ENCODE measurements at places on chromosomes 4 and X.

DNA sequence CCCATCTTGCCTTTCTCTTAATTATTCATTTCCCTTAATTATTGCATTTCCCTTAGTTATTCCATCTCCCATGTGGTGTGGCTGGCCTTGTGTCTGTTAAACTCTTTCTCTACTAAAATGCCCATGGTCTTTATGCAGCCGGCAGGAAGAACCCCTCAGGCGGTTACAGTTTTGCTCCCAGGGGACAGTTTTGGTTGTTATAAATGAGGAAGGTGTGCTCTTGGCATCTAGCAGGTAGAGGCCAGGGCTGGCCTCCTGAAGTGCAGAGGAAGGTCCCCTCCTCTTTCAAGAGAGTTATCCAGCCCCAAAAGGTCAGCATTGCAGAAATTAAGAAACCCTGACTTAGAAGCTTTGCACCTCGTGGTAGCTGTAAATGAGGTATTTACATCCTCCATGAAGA, 18.0 kb downstream of the TBL1X start:
- no peak for DNase-seq

DNA sequence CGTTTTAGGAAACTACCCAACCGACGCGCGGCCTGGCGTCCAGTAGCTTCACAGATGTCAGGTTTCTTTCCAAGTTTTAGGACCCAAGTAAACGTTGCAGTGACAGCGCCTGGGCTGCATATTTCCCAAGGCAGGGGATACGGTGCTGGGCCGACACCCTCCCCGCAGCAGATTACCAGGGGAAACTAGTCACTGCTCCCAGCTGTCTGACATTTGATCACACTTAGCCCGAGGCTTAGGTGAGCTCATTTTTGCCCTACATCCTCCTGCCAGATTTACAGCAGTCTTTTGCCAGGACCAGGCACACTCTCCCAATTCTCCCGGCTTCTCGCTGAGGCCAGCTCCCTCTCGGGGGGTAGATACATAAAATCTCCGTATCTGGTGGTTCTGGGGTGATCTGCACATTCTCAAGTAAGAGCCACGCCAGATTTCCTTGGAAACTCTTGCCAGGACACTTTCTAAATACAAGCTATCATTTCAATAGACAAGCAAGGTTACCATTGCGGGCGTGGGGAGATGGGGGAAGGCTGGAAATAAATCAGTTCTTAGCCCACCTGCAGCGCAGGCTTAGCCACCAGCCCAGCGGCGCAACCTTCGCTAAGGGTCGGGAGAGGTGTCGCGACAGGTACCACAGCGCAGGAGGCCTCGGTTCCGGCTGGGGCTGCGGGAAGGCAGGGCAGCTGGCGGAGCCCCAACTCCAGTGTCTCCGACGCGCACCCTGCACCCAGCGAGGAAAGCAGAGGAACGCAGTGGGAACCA, 2.5 kb upstream of the SOX3 start:
- DNase-seq = no peak

- DNase-seq = no peak
Observed at GRCh38 chr4:136557396-136557795, 974.9 kb downstream of the PCDH18 start.

- no peak for DNase-seq
Observed at GRCh38 chr4:35163168-35163567, 1081.1 kb downstream of the ARAP2 start.

- no peak for DNase-seq
Observed at GRCh38 chrX:2457289-2458133, 43.3 kb downstream of the DHRSX start.

DNA sequence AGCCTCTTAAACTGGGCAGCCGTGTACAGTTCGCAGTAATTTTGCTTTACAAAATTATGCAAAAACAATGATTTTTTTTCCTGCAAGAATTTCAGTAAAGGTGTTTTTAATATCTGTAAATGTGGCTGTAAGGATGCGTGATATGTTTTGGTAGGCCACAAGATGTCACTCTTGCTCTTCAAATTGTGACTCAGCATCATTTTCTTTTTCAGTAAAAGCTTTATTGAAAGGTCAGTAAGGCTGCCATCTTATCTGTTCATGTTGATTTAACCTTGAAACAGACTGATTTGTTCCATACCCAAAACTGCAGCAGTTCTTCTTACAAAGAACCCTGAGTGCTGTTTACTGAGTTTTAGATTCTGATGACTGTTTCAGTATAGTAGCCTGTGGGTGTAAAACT, 39.9 kb downstream of the TXLNG start:
- DNase-seq = no peak

- DNase-seq = no peak
Observed at GRCh38 chrX:154082396-154083125, 15.0 kb downstream of the MECP2 start.

DNA sequence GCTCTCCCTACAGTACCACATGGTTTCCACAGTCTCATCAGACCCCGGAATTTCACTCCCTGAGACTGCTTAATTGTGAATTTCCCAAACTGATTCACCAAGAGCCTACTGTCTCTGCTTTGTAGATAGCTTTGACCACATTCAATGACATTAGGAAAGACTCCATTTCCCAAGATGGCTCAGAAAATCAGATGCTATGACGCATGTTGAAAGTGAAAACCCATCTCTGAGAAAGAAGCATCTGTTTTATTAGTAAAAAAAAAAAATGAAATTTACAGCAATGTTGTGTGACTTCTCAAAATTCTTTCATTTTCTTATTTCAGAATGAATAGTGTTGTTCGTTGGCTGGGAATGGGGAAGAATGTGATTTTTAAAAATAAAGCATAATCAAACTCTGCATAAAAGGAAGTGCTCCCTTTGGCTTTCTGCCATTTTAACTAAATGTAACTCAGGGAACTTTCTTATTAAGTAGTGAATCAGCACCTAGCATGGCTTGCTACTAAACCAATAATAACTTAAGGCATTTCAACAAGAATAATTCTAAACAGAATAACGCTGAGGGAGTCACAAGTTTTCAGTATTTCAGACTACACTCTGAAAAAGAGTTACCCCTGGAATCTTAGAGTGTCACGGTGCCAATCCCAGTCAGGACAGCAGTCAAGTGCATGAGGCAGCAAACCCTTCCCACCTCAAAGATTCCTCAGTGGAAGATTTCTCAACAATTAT, 97.4 kb upstream of the MYOZ2 start:
- DNase-seq = no peak

DNA sequence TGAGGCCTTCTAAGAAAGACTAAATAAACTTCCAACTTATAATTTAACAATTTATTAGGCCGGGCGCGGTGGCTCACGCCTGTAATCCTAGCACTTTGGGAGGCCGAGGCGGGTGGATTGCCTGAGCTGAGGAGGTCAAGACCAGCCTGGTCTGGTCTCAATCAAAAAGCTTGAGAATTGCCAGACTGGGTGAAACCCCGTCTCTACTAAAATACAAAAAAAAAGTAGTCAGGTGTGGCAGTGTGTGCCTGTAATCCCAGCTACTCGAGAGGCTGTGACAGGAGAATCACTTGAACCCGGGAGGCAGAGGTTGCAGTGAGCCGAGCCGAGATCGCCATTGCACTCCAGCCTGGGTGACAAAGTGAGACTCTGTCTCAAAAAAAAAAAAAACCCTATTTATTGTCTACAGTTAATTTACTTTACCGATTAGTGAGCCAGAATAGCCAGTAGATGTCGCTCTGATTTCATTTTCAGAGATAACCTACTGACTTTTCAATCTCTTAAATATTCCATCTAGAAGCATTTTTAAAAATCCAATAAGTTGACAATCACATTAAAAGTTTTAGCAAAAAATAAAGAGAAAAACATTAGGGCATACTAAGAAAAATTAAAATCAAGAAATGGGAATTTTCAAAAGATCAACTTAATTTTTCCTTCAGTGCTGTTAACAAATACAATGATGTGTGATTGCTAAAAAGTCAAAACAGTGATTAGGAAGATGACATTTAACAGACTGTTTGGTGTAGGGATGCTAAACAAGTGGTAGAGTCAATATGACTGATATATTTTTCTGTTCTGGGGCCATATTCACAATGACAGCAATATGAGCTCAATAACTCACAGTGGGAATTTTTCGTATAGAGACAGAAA, 4.3 kb upstream of the SHROOM3 start:
- DNase-seq = no peak

GRCh38 chrX:723781-724180, 93.2 kb downstream of the SHOX start:
- DNase-seq = no peak

GRCh38 chr4:113823291-113823659, 61.7 kb upstream of the CAMK2D start:
- DNase-seq = no peak

DNA sequence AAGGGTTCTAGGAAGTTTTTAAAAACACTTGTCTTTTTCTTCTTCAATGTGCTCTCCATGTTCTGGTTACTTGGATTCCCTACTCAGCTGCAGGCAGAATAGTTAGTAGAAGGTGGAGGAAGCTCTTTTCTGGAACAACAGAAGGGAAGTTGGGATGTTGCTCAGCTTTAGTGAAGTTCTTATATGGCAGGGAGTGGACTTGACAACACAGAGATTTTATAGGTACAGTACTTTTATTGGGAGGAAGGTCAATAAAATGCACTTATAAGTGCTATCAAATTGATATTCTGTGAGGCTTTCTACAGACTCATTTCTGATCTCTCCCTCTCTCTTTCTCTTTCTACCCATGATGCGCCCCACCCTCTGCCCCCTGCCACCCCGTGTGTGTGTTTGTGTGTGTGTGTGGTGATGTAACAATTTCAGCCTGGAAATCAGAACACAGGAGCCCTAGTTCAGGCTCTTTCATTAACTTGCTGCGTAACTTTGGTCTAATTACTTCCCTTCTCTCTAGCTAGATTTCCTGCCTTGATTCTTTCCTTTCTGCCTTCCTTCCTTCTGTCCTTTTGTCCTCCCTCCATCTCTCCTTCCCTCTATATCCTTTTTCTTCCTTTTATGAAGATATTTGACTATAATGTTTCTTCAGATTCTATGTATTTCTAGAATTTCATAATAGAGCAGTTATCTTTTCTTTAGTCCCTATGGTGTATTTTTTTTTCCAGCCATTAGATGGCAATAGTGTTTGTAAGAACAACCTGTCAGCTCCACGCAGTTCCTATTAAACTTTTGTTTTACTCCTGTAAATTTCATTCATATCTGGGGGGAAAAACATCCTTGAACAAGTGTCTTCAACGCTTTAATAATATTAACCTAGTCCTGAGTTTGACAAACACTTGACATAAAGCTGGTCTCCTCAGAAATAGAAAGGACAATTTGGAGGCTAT, 37.1 kb downstream of the HEPH start:
- DNase-seq = no peak

- DNase-seq = no peak
Observed at GRCh38 chr4:140092094-140092851, 61.7 kb downstream of the MAML3 start.

- DNase-seq = no peak
Observed at GRCh38 chrX:11666952-11667685, 1.4 kb upstream of the ARHGAP6 start.

GRCh38 chr4:40164459-40164858, 32.4 kb upstream of the RHOH start:
- DNase-seq = no peak

DNA sequence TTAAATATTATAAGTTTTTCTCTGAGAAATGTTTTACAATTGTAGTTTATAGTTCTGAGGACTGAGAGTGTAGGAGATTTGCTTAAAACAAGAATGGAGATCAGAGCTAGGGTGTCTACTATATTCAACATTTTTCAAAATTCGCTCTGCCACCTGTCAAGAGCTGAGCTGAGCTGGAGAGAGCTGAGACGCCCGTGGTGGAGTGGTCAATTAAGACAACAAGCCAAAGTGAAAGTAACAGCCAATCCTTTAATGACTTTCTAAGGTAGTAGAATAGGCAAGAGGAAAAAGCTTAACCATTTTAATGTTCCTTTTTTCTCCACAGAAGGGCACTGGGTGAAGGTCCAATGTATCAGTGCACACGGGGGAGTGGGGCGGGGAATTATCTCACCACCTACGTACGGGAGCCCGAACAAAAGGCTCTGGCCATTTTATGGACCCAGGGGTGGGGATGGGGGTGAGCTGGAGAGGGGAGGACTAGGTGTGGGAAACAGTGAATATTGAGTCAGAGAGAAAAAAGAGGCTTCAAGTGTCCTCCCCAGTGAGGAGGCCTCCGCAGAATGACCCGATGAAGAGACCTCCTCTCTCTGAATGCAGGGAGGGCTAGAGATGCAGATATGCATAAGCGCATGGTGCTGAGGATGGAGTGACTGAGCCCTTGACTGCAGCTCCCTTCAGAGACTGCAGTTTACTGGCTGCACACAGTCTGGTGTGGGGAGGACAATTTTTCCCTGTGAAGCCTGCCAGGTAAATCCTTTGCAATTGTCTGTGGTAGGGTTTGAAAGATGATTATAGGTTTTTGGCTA, 60.8 kb downstream of the SPCS3 start:
- DNase-seq = no peak

- DNase-seq = no peak
Observed at GRCh38 chrX:13864264-13864663, 47.4 kb upstream of the GPM6B start.

GRCh38 chr4:3376266-3376665, 65.5 kb upstream of the HGFAC start:
- no peak for DNase-seq

GRCh38 chr4:5192271-5192670, 141.0 kb downstream of the STK32B start:
- DNase-seq = no peak

- DNase-seq = no peak
Observed at GRCh38 chr4:53617101-53617680, 25.9 kb upstream of the LNX1 start.

DNA sequence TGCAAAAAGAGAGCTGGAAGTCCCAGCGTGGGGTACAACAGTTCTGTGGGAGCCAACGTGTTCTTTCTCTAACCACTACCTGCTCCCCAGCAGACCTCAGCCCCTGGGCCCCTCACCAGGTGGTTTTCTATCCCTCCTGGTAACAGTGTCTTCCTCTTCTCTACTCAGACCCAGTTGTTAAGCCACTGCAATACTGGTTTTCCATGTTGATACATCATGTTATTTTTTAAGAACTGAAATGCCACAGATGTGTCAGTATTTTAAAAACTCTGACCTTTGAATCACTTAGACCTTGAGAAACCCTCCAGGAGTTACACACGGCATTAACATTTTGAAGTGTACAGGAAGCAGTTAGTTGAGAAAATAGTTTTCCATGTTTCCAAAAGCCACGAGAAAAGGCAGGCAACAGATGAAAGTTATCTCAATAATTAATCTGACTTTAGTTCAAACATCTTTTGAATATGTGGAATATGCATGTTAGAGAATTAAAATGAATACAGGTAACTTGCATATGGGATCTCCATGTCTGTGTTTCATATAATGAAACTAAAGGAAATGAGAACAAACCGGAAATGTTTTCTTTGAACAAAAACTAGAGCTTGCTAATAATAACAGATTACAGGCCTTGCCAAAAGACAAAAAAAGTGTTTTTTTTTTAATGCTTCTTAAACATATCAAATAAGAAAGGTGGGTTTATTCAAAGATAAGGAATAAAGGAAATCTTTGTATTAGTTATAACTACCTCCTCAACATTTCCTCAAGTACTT, 108.8 kb downstream of the ZNF827 start:
- DNase-seq = no peak

All from mesenteric fat pad (tissue), 1 donor.